ENCODE measurements at places on chromosomes 4 and X. TPM values are rescaled to one million over a fixed set of nuclear protein-coding genes. Genes with fewer than 3 reads are reported as not detected.

DNA sequence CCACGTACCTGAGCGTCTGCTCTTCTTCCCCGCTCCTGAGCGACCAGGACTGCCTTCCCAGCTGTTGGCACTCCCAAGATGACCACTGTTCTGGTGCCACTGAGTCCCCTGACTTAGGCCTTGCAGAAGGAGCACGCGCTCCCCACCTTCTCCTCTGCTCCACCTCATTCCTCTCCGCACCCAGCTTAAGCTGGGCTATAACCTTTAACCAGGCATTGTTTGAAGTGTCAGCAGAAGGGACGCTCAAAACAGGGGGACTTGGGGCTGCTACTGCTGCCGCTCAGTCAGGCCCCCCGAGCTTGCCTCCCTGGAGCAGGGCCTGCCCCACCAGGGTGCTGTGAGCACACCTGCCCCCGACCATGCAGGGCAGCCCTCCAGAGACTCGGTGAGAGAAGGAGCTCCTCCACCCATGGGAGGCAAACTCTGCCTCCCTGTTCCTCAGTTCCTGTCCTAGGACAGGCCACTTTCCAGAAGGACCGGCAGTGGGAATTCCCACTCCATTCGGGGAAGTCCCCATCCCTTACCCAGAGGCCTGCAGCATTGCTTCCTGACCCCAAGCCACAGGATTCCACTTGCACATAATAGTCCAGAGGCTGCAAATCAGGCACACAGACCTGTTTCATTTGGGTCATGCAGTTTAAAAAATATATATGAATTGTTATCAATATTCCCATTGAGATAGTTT, 99.7 kb upstream of the ENPP6 start:
- no peak for DNase-seq
- H3K36me3 ChIP-seq: no peaks in the 10 kb centered on the region
- H3K27me3 ChIP-seq: peaks cover 12% of the 10 kb centered on the region
- H3K4me1 ChIP-seq: peaks cover 5% of the 10 kb centered on the region

DNA sequence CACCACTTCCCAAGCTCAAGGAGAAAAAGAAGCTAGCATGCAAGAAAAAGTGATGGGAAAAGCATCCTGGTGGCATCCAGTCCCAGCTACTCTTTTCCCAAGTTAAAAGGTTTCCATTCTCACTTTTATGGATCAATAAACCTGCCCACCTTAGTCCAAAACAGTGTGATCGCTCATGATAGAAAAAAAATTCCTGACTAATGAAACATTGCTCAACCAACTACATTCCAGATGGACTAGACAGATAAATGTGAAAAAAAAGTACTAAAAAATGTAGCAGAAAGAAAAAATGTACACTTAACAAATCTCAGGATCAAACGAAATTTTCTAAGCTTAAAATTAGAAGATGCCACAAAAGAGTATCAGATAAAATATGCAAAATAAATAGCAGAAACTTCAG, 312.2 kb downstream of the TMA16 start:
- DNase-seq: no peak
- H3K4me1 ChIP-seq: no peaks in the 10 kb centered on the region
- H3K4me3 ChIP-seq: no peak overlapping the region
- H3K27me3 ChIP-seq: no peaks in the 10 kb centered on the region

DNA sequence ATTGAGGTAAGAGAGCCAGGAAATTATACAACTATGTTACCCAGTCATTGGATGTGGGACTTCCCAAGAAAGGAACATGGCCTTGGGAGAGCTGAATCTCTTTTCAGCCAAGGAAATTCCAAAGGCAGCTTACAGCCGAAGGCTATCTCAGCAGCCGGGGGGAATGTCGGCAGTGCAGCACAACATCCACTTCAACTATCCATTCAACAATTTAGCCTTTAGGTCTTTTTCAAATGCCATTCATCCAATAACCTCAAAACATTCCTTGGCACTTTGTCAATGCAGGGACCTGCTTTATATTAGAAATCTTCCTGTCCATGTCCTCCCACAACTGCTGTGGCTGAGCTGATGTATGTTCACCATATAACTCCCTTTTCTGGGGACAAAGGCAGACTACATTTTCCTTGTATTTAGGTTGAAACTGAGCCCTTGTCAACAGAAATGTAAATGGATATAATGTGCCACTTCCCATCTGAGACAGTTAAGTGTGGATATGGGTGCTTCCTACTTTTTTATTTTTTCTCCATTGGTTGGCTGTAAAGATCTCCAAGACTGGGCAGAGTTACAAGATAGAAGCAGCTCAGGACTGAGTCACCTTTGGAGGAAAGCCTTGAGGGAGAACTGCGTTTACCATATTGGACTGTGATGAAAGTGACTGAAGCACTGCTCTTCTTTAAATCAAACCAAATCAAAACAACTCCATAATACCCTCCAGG, 94.8 kb downstream of the GPRIN3 start:
- peak; percentile 12 for DNase-seq
- peaks cover 14% of the 10 kb centered on the region for H3K27me3 ChIP-seq
- H3K36me3 ChIP-seq: no peaks in the 10 kb centered on the region
- no peaks in the 10 kb centered on the region for H3K4me1 ChIP-seq
- H3K4me3 ChIP-seq: no peak overlapping the region

DNA sequence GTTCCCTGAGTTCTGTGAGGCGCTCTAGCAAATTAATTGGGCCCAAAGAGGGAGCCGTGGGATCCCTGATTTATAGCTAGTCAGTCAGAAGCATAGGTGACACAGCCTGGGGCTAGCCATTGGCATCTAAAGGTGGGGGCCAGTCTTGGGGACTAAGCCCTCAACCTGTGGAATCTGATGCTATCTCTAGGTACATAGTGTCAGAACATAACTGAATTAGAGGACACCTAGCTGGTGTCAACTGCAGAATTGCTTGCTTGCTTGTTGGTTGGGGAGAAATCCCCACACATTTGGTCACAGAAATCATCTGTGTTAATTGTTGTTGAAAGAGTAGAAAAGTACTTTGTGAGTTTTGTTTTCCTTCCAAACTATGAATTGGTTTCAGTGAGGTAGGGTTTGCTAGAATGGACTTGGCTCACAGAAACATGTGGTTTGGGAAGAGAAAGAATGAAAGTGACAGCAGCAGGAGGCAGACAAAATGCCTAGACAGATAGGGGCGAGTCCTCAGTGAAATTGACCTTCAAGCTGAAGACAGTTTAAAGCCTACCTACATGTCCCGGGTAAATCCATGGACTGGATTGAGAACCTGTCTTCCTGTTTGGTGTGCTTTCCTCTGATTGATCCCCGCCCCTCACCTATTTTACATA, 12.8 kb upstream of the GPR82 start:
- no peak overlapping the region for H3K4me3 ChIP-seq
- DNase-seq: no peak
- no peaks in the 10 kb centered on the region for H3K36me3 ChIP-seq
- H3K27me3 ChIP-seq: no peaks in the 10 kb centered on the region
- no peak overlapping the region for H3K27ac ChIP-seq
- H3K4me1 ChIP-seq: no peaks in the 10 kb centered on the region

GRCh38 chr4:152771741-152772533, 7.6 kb downstream of the TIGD4 start:
- no peaks in the 10 kb centered on the region for H3K36me3 ChIP-seq
- no peak overlapping the region for H3K4me3 ChIP-seq
- no peak for DNase-seq

Gene IL2RG
- total RNA-seq: not detected

Gene OTUD6A
- total RNA-seq: not detected

Gene ASMT
- total RNA-seq: 0.38 TPM

Gene ADGRA3
- 19.6 TPM for total RNA-seq
